ENCODE measurements at places on chromosomes 1 and 21. TPM values are rescaled to one million over a fixed set of nuclear protein-coding genes. Genes with fewer than 3 reads are reported as not detected.

The COL8A2 gene
- total RNA-seq, result 2.0 TPM

The INPP5B gene
- total RNA-seq, result 22.2 TPM

The RYR2 gene
- not detected for total RNA-seq

The RNF19B gene
- 12.1 TPM for total RNA-seq

The FGR gene
- not detected for total RNA-seq

The COL9A2 gene
- 0.38 TPM for total RNA-seq

The FCRL2 gene
- total RNA-seq, result not detected

The C8B gene
- not detected for total RNA-seq
